ENCODE measurements at places on chromosomes 3 and 15. TPM values are rescaled to one million over a fixed set of nuclear protein-coding genes. Genes with fewer than 3 reads are reported as not detected.

The MUC4 gene
- 356 TPM for total RNA-seq

GRCh38 chr3:38030126-38031021, 932 bp upstream of the PLCD1 start:
- DNase-seq: no peak

DNA sequence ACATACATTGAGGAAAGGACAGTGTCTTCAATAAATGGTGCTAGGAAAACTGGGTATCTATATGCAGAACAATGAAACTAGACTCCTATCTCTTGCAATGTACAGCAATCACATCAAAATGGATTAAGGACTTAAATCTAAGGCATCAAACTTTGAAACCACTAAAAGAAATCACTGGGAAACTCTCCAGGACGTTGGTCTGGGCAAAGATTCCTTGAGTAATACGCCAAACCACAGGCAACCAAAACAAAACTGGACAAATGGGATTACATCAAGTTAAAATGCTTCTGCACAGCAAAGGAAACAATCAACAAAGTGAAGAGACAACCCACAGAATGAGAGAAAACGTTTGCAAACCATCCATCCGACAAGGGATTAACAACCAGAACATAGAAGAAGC, 14.5 kb downstream of the LAMP3 start:
- no peak for DNase-seq

The TPRG1 gene
- total RNA-seq: 2.7 TPM

DNA sequence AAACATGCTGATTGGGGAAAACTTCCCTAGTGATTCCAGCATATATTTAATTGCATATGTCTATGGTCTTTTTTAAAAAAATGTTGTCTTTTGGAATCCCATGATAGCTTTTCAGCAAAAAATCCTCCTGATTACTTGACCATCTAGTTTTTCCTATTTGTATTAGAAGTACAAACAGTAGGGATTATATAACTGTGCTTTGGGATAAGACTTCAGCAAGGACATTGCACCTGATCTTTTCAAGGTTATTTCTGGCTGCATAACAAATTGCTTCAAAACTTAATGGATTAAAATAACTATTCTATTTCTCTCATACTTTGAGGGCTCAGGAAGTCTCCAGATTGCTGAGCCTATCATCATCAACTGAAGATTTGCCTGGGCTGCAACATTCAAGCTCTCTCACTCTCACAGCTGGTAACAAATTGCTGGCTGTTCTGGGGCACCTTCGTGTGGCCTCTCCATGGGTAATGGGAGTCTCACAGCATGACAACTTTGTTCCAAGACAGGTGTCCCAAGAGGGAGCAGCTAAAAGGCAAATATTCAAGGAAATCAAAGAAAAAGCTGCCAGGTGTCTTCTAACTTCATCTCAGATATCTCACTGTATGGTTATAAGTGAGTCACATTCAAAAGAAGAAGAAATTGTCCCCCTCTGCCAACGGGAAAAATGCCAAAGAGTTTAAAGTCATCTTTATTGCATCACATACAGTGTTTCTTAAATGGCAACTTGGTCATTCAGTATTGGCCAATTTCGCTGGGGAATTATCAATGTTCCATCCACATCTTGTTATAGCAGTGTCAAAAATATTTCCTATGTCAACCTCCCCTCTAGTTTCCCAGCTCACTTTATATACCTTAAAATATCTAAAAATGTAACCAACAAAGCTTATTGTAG, 644.5 kb upstream of the GRM7 start:
- DNase-seq: no peak

- DNase-seq: no peak
These were observed 42.8 kb downstream of the TSC22D2 start for GRCh38 chr3:150450916-150451315.

The EPB42 gene
- not detected for total RNA-seq

The ATP8B4 gene
- total RNA-seq: 1.9 TPM

DNA sequence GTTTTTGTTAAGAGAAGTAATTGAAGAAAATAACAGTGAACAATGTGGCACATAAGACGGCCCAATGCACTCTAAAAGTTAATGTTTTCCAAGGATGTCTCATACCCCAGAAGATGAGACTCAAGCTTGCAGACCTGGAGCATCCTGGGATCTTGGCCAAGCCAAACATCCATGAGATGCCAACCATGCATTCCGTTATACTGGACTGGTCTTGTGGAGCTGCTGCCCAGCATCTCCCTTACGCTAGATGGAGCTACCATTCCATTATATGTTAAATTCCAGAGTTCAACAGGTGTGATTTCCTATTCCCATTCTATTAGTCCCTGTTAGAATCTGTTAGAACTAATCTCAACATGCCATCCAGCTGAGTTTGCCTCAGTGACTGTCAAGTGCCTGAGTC, 181.8 kb downstream of the PDCD6IP start:
- no peak for DNase-seq

DNA sequence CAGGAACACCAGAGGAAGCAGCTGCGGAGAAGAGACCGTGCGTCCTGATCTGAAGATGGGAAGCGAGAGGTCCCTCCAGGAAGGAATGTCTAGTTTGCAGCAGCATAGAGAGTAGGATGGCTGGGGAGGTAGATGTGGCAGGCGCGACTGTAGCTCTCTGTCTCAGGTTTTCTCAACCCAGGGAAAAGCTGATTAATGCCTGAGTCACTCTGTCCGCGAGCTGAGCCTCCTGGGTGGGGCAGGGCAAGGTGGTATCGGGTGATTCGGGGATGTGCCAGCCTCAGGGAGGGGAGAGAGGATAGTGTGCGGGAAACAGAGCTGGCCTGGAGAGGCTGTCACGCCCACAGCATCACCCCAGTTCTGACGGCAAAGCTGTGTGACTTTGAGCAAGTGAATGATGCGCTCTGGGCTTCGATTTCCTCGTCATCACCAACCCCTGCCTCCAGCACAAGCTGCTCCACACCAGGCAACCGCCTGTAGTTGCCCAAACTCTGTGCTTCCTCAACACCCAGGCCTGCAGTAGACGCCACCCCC, 28.4 kb downstream of the CPN2 start:
- no peak for DNase-seq

DNA sequence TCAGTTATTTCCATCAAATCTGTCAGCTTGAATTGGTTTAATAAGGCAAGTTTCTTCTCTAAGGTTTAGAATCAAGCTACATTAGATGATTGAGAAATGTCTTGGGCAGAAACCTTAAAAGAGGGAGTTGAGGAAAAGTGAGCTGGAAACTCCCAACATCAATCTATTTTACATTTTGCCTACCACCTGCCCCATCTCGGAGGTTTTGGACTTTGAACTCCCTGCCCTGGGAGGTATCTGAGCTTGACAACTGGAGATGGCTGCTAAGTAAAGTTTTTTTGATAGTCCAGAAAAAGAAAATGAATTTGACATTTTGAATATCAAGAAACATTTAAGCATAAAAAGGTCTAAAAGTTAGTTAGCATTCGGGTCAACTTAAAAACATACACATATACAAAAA, 234.2 kb downstream of the NFKBIZ start:
- DNase-seq: peak; percentile 51
